Astrocyte of the spinal cord (primary cell): ENCODE measurements at places on chromosomes 7 and 10.

DNA sequence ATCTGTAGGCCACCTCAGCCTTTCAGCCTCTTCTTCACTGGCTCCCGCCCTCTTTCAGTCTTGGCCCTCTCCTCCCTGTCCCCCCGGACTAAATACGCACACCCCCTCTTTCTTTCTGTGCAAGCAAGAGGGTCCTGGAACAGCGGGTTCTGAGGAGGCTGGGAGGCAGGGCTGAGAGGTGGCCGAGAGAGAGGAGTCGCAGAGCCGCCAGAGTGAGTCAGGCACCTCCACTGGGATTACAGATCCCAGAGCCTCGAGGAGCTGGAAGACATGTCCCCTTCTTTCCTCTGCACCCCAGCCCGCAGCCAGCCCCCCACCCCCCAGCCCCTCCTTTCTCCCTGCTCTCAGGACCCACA is 182 bp downstream of the CCDC136 start:
- no peak for DNase-seq

DNA sequence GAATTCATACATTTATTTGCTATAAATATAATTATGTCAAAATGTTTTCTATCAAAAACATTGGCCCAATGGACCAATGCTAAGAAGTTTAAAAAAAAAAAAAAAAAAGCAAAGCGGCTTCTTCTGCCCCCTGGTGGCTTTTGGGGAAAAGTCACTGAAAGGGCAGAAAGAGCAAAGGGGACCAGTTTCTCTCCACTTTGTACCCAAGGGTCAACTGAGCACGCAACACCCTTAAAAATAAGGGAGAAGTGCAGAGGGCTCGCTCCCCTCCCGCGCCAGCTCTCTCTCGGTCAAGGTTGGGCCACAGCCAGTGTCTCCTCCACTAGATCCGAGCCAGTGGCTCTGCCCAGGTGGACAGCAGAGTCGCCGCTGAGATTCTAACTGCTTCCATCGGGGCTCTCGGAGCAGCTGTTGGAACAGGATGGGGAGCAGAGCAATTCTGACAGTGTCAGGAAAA is 136.4 kb upstream of the FGFR2 start:
- DNase-seq, result no peak

DNA sequence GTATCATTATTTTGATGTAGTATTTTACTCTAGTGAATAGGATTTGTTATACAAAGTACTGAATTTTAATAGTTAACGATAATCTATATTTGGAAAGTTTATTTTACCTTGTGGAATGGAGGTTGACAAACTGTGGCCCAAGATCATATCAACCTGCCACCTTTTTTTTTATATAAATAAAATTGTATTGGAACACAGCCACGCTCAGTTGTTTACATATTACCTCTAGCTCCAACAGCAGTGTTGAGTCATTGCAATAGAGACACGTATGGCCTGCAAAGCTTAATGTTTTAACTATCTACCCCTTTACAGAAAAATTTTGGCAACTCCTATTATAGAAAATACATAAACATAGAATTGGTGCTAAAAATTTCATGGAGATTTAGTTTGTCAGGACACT is 239.3 kb downstream of the THSD7A start:
- DNase-seq, result no peak

- peak; percentile 43 for DNase-seq
Measured at GRCh38 chr10:61903928-61904344, 2.4 kb downstream of the ARID5B start.

- peak; percentile 27 for DNase-seq
Measured at GRCh38 chr7:41887416-41887815, 184.5 kb upstream of the INHBA start.

GRCh38 chr10:131694168-131694780 is 206.5 kb upstream of the PPP2R2D start:
- DNase-seq, result no peak

GRCh38 chr7:19239951-19240350 is 94.7 kb upstream of the FERD3L start:
- DNase-seq, result no peak
